ENCODE measurements at places on chromosomes 12 and 14.

GRCh38 chr14:22919601-22919921 is 612 bp upstream of the RBM23 start:
- no peak for DNase-seq

DNA sequence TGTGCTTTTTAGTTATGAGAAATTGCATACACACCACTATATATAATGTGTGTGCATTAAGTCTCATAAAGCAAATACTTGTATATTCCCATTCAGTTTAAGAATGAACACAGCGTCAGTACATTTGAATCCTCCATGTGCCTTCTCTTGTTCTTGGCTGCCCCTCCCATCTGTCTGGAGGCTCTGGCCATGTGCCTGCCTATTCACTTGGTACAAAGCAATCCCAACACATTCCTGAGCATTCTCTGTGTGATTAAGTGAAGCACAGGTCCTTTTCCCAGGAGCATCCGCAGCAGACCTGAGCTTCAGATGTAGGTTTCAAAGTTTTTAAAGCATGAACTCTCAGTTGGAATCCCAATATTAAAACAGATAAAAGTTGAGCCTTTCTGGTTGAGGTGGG is 58.7 kb downstream of the POLR3B start:
- DNase-seq: no peak

DNA sequence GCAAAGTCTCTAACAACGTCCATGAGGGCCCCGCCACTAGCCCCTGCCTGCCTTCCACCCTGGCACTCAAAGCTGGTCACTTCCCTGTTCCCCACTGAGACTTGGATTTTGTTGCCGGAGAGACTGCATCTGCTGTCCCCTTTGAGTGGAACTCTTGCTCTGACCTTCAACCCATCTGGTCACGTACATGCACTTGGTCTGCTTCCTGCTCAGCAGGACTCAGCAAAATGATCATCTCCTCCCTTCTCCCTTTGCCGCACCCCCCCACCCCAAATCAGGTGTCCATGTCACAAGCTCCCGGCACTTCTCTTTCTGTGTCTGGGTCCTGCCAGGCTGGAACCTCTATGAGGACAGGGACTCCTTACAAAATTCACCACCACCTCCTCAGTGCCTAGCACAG is 180.9 kb downstream of the CHST11 start:
- DNase-seq: no peak

GRCh38 chr14:23357261-23357660 is 4.6 kb upstream of the SLC22A17 start:
- no peak for DNase-seq

GRCh38 chr12:132429946-132430643 is 59.9 kb upstream of the FBRSL1 start:
- DNase-seq: peak; percentile 22

GRCh38 chr14:73739899-73740617 is 25.9 kb upstream of the PNMA1 start:
- no peak for DNase-seq

DNA sequence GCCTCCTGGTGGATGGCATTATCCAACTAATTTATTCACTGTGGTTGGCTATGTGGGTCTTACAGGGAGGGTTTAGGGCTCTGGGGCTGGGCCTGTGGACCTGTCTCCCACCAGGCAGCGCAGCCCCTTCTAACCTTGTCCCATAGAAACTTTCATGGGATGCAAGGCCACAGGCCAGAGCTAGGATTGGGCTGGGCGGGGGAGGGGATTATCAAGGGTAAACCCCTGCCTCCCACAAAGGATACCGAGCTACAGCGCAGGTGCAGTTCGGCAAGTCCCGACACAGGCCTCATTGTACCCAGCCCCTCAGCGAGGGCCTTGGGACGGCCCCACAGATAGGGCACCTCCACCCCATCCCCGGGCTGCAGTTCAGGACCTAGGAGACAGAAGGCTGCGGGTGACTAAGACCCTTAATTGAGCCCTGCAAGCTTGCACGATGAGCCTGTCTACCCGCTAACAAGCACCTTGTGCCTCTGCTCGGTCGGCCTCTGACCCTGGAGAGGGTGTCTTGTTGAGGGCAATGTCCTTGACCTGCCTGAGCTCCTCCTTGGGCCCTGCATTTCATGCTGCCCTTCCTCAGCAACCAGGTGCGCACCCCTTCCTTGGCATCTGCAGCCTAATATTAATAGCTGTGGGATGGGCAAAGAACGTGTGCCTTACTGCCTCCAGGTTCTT is 46.7 kb downstream of the PSMA6 start:
- DNase-seq: no peak

- DNase-seq: peak; percentile 55
Observed at GRCh38 chr12:75622492-75622891, 111.1 kb upstream of the KRR1 start.

GRCh38 chr12:13165617-13166041 is 30.9 kb upstream of the EMP1 start:
- peak; percentile 29 for DNase-seq

DNA sequence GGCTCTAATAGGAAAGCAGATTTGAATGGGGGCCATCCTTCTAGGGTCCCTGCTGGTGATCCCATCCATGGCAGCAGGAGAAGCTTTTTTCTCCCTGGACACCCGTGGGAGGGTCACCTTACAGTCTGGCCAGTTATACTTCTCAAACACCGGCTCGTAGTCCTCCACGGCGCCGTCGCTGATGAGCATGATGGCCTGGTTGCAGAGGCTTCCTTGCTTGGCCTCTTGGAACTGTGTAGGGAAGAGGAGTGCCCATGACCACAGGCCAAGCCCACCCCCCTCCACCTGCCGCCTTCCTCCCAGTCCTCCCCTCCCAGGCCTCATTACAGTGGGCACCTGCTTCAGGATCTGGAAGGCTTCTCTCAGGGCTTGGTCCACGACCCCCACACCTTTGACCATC is 33.8 kb downstream of the CACNA2D4 start:
- DNase-seq: no peak

DNA sequence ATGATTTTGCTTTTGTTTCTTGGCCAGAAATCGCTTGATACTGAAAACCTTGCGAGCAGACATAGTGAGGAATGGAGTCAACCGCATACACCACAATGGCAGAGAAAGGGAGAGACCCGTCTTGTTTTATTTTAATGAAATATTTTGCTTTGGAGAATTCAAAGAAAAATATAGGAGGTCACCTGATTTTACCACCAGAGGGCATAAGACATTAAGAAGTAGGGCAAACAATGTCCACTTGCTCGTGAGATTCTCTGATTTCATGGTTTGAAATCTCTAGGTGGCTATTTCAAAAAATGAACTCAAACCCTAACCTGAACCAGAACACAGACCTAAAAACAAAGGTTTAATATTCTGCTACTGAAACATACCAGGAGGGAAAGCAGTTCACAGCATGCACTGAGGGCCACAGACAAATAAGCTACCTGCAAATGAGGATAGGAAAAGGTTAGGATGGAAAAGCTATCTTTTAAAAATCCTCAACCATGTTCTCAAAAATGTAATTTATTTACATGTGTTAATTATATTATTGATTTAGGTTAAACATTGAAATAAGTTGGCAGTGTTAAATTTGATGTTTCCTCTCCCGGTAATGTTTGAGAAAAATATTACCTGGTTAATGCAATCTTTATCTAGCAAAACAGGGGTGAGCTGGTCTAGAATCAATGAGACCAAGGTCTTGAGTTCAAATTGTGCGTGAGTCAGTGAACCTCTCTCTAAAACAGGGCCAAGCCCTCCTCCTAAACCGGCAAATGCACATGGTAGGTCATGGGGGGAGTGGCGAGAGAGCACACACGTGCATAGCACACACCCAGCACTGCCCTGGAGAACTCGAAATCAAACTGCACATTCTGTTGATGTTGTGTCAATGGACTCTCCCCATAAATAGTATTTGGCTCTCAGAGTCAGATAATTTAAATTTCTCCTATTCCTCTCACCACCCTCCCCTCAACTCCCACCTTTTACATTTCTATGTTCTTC is 12.5 kb downstream of the IFNG-AS1 start:
- DNase-seq: peak; percentile 56

DNA sequence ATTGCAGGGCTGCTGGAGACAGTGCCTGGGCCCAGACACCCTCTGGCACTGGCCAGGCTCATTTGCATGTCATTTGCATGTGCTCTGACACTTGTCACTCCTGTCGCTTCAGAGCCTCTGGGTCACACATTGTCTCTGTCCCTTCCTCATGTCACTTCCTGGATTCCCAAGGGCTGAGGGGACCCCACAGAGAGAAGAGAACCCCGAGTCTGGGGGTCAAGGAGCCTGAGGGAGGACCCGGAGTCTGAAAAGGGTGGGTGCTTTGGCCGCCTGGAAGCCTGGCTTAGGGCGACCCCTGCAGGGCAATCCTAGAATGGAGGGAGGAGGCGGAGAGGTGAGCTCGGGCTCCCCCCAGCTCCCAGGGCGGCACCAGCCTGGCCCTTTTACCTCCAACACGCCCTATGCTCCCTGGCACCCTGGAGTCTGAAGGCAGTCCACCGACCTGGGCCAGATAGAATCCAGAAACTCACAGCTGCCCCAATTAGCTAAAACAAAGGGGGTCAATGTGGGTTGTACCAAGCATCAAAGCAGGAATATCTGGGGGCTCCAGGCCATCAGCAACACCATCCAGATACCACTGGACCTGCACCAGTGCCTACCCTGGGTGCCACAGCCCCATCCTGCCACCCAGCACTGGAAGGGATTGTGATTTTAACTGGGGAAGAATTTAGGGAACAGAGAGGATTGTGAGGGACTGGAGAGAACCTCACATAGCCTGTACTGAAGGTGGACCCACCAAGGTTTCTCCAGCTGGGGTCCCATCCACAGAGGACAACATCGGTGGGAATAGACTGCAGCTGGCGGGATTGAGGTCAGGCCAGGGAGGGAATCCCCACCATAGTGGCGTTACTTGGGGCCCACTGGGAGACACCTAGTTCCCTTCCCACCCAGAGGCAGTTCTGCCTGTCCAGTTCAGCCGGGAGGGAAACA is 21.8 kb upstream of the KRT78 start:
- DNase-seq: peak; percentile 78

- DNase-seq: peak; percentile 20
Observed at GRCh38 chr12:85060916-85061315, 24.8 kb downstream of the LRRIQ1 start.

DNA sequence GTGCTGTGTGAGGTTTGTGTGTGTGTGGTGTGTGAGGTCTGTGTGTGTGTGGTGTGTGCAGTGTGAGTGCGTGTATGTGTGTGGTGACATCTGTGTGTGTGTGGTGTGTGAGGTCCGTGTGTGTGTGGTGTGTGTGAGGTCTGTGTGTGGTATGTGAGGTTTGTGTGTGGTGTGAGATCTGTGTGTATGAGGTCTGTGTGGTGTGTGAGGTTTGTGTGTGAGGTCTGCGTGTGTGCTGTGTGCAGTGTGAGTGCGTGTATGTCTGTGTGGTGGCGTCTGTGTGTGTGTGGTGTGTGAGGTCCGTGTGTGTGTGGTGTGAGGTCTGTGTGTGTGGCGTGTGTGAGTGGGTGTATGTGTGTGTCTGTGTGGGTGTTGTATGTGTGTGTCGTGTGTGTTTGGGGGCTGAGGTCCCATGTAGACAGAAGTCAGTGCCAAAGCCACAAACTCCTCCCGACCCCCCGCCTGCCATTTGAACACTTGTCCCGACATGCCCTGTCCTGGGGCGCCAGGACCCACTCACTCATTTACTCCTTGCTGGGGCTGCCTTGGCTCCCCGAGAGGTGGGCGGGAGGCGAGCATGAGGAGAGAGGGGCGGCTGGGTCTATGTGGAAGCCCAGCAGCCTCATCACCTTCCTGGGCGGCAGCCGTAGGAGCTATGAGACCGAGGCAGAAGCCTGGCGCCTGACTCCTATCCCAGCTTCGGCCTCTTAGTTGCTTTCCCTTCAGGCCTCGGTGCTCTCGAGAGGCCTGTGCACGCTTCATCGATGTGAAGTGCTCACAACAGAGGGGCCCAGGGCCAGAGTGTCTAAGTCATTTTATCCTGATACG is 20.5 kb downstream of the RILPL1 start:
- no peak for DNase-seq

DNA sequence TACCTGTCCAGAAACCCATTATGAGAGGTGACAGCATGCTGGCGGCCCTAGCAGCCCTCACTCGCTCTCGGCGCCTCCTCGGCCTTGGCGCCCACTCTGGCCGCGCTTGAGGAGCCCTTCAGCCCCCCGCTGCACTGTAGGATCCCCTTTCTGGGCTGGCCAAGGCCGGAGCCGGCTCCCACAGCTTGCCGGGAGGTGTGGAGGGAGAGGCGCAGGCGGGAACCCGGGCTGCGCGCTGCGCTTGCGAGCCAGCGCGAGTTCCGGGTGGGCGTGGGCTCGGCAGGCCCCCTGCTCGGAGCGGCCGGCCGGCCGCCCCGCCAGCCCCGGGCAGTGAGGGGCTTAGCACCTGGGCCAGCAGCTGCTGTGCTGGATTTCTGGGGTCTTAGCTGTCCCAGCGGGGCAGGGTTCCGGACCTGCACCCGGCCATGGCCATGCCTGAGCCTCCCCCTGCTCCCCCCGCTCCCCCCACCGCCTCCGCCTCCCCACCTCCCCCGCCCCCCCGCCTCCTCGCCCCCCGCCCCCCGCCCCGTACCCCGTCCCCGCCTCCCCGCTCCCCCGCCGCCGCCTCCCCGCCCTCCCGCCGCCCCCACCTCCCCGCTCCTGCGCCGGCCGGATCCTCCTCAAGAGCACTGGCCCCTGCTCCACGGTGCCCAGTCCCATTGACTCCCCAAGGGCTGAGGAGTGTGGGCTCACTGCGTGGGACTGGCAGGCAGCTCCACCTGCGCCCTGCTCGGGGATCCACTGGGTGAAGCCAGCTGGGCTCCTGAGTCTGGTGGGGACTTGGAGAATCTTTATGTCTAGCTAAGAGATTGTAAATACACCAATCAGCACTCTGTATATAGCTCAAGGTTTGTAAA is 163.1 kb downstream of the KLHL28 start:
- DNase-seq: no peak

- DNase-seq: no peak
Observed at GRCh38 chr12:31759632-31760459, 31.0 kb upstream of the AMN1 start.

DNA sequence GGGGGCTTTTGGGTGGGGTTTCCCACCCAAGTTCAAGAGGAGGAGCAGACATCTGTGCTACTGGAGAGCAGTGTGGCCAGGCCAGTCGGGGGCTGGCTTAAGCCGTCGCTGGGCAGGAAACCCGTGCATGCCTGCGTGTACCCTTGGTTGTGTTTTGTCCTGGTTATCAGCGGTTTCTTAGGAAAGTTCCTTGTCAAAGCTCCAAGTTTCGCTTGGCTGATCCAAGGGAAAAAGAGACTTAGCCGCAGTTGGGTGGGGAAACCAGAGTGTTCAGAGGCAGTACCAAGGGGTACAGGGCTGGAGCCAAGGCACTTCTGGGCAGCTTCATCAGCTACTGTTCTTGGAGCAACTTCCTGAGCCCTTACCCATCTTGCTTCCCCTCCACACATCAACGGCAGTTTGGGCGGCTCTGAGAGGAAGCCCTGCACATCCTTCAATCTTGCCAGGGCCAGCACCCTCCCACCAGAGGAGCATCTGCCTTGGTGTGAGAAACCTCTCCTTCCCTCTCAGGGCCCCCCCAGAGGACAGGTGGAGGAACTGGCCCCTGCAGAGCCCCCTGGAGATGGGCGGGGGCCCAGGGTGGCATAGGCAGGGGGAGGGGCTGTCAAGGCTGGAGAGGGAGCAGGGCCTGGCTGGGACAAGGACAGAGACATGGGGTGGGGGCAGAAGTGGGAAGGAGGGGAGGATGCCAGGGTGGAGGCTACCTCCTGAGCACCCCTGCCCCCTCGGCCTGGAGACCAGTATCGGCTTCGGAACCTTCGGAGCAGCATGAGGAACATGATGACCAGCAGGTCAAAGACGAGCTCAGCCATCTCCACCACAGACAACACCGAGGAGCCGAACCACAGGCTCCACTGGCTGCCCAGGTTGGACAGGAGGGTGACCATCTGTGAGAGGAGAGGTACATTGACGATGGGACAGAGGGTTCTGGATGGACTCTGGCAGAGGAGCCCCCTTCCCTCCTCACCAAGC is 5.8 kb upstream of the TNFRSF1A start:
- no peak for DNase-seq
